ENCODE measurements at places on chromosomes 4 and X. TPM values are rescaled to one million over a fixed set of nuclear protein-coding genes. Genes with fewer than 3 reads are reported as not detected.

The ABLIM2 gene
- total RNA-seq, result 0.64 TPM

GRCh38 chrX:136954930-136955329, 74.4 kb upstream of the RBMX start:
- H3K4me1 ChIP-seq, result no peaks in the 10 kb centered on the region
- no peak overlapping the region for H3K27ac ChIP-seq
- H3K4me3 ChIP-seq, result no peak overlapping the region

The RADX gene
- 0.31 TPM for total RNA-seq

DNA sequence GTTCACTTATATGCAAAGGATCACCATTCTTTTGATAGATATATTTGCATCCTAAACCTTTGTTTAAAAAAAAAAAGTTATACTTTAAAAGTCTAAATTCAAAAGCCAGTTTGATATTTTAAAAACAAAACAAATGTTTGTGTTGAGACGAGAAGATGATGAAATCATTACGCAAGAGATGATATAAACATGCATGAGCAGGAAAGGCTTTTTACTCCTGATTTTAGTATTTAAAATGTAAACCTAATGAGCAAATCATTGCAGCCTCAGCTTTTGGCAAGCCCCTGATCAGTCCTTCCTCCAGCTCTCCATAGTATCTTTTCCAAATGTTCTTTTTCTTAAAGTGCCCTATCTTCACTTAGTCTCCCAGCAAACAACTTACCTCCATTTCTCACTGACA, 115.6 kb downstream of the ARAP2 start:
- peaks cover 11% of the 10 kb centered on the region for H3K4me1 ChIP-seq
- H3K27ac ChIP-seq, result no peak overlapping the region
- H3K36me3 ChIP-seq, result no peaks in the 10 kb centered on the region
- H3K27me3 ChIP-seq, result no peaks in the 10 kb centered on the region
- no peak for DNase-seq

DNA sequence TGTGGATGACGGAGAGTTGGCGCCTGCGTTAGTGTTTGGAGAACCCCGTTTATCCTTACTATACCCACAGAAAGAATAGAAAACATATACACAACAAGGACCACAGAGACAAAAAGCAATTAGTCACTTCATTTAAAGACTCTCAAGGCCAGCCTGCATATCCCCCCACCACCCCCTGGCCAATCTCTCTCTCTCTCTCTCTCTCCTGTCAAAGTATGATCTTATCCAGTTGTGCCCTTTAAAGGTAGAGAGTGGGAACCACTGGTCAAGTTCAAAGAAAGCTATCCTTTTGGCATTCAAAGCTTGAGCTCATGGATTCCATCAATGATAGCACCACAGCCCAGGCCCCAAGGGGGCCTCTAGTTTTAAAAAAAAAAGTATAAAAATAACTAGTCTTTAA, 180.3 kb upstream of the MBNL3 start:
- H3K27ac ChIP-seq, result no peak overlapping the region
- H3K27me3 ChIP-seq, result no peaks in the 10 kb centered on the region
- no peak overlapping the region for H3K4me3 ChIP-seq
- H3K36me3 ChIP-seq, result no peaks in the 10 kb centered on the region
- H3K4me1 ChIP-seq, result no peaks in the 10 kb centered on the region

DNA sequence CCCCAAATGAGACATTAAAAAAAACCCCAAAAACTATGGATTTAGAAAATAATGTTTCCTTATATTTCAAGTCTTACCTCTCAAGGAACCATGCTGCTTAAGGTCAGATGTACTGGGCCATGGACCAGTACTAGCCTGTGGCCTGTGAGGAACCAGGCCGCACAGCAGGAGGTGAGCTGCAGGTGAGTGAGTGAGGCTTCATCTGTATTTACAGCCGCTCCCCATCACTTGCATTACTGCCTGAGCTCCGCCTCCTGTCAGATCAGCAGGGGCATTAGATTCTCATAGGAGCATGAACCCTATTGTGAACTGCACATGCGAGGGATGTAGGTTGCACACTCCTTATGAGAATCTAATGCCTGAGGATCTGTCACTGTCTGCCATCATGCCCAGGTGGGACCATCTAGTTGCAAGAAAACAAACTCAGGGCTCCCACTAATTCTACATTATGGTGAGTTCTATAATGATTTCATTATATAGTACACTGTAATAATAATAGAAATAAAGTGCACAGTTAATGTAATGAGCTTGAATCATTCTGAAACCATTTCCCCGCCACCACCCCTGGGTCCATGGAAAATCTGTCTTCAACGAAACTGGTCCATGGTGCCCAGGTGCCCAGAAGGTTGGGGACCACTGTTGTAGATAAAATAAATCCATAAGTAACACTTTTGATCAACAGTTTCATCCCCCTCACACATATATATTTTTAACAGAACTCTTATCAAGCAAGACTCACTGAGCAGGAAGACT, 105.3 kb upstream of the CBR4 start:
- no peaks in the 10 kb centered on the region for H3K27me3 ChIP-seq
- H3K36me3 ChIP-seq, result peaks cover 26% of the 10 kb centered on the region
- peak overlapping the region; percentile 31 for H3K4me3 ChIP-seq
- H3K4me1 ChIP-seq, result peaks cover 39% of the 10 kb centered on the region

The FGD1 gene
- total RNA-seq, result 21.4 TPM

GRCh38 chr4:67037504-67038227, 507.6 kb downstream of the CENPC start:
- peaks cover 23% of the 10 kb centered on the region for H3K4me1 ChIP-seq
- H3K27me3 ChIP-seq, result no peaks in the 10 kb centered on the region

GRCh38 chr4:70749313-70749712, 27.5 kb downstream of the RUFY3 start:
- H3K4me1 ChIP-seq, result peaks cover 15% of the 10 kb centered on the region
- DNase-seq, result no peak

GRCh38 chr4:5500165-5500564, 208.2 kb downstream of the EVC2 start:
- H3K27me3 ChIP-seq, result no peaks in the 10 kb centered on the region
- H3K36me3 ChIP-seq, result peaks cover 13% of the 10 kb centered on the region
- no peak overlapping the region for H3K4me3 ChIP-seq
- no peak for DNase-seq
- no peak overlapping the region for H3K27ac ChIP-seq

DNA sequence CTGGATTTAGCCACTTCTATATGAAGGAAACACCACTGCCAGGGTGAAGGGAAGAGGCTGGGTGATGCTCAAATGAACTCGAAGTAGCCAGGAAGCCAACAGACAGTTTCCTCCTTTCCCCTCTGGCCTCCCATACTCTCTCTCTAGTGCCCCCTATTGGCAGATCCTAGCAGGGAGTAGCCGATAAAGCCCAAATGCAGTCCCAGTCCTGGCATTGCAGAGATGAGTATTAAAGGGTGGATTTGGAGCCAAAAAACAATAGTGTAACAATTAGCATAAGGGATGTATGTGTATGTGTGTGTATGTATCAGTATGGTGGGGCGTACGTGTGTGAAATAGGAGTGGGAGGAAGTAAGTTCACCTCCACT, 213.8 kb upstream of the LDB2 start:
- no peaks in the 10 kb centered on the region for H3K36me3 ChIP-seq
- H3K4me3 ChIP-seq, result no peak overlapping the region
- H3K27ac ChIP-seq, result no peak overlapping the region
- H3K4me1 ChIP-seq, result no peaks in the 10 kb centered on the region
- H3K27me3 ChIP-seq, result no peaks in the 10 kb centered on the region
